Osteocyte (in vitro differentiated cells): ENCODE measurements at places on chromosomes 1 and 21.

DNA sequence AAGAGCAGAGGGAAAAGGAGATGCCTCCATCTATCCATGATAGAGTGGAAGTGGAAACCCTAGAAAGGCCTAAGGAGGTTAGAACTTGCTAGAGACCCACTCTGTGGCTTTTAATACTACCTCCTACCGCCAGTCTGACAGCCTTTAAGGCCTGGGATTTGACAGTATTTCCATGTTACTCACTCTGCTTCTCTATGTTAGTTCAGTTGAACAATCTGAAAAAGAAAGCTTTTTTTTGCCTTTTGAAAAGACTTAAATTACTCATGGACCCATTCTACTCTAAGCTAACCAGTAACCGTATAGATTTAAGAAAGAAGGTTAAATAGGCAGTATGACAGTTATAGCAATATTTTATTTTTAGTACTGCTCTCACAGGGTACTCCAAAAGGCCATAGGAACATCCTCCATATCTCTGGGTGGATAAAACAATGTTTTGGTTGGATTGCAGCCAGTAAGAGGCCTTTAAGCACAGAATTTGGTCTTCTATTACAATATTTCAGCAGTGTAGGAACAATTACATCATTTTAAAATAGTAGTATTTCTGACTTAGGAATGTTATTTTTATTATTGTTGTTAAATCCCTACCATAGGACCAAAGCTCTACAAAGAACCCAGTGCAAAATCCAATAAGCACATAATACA is 15.9 kb upstream of the GPR25 start:
- H3K4me1 ChIP-seq = peaks cover 24% of the 10 kb centered on the region
- no peak for DNase-seq
- H3K4me3 ChIP-seq = no peak overlapping the region
- H3K27me3 ChIP-seq = no peaks in the 10 kb centered on the region
- peaks cover 36% of the 10 kb centered on the region for H3K36me3 ChIP-seq
- peak overlapping the region; percentile 84 for H3K27ac ChIP-seq

DNA sequence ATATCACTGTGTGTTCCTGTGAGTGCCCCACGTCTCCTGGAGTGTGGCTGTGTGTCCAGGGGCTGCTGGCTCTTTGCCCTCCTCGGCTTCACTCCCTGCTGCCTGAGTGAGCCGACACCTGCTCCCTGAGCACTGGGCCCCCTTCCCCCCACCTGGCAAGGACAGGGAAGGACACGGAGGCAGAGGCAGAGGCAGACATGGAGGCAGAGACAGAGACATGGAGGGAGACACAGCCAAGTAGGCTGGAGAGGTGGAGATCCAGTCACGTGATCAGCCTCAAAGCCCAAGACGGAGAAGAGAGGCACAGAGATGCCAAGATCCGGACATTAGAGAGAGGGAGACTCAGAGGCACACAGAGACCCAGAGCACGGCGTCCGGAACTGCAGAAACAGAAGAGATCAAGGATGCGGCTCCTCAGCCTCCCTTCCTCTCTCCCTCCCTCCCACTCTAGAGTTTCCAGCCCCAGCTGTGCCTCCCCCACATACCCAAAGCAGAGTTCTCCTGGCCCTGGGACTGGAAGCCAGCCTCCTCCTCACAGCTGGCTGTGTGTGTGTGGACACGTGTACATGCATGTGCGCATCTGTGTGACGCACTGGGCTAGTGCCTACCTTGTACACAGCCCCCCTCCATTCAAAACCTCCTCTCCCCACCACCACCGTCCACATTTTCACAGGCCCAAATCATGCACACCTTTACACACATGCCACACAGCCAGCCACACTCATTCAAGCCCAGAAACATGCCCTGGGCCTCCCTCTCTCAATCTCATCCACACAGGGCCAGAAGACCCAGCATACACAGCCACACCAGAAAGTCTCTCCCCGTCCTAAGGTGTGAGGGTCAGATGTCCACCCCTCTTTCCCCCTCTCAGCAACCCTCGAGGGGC is 39.1 kb upstream of the WASF2 start:
- no peaks in the 10 kb centered on the region for H3K27me3 ChIP-seq
- peaks cover 57% of the 10 kb centered on the region for H3K4me1 ChIP-seq
- peaks cover 28% of the 10 kb centered on the region for H3K36me3 ChIP-seq
- H3K27ac ChIP-seq = peak overlapping the region; percentile 87
- peak overlapping the region; percentile 24 for H3K4me3 ChIP-seq
- no peak for DNase-seq

GRCh38 chr1:212460376-212460775 is 27.7 kb downstream of the NENF start:
- no peak for DNase-seq
- no peaks in the 10 kb centered on the region for H3K36me3 ChIP-seq
- no peak overlapping the region for H3K4me3 ChIP-seq
- peaks cover 7% of the 10 kb centered on the region for H3K27me3 ChIP-seq

- H3K27ac ChIP-seq = no peak overlapping the region
- H3K4me3 ChIP-seq = no peak overlapping the region
- no peaks in the 10 kb centered on the region for H3K36me3 ChIP-seq
These were observed 10.1 kb downstream of the ATG4C start for GRCh38 chr1:62794053-62794452.

DNA sequence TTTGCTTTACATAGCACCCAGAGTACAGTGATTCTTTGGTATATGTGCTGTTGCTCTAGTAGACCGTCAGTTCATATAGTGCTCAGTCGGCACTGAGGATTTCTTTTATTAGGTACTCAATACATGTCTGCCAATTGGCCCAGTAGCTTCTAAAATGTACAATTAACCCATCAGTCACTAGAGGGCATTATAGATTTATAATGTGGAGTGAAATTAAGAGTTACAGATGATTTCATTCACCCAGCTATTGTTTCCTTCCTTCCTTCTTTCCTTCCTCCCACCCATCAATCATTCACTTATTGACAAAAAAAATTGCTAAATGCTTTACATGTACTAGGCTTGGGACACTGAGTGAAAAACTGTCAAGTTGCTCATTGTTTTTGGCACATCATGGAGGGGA is 263.6 kb upstream of the USP24 start:
- peaks cover 17% of the 10 kb centered on the region for H3K4me1 ChIP-seq
- H3K36me3 ChIP-seq = no peaks in the 10 kb centered on the region
- no peak overlapping the region for H3K27ac ChIP-seq
- no peak overlapping the region for H3K4me3 ChIP-seq
- H3K27me3 ChIP-seq = no peaks in the 10 kb centered on the region

GRCh38 chr21:35145626-35146233 is 96.6 kb upstream of the RUNX1 start:
- H3K27me3 ChIP-seq = no peaks in the 10 kb centered on the region
- no peak overlapping the region for H3K4me3 ChIP-seq
- no peak overlapping the region for H3K27ac ChIP-seq
